ENCODE measurements at places on chromosomes 3 and 15. TPM values are rescaled to one million over a fixed set of nuclear protein-coding genes. Genes with fewer than 3 reads are reported as not detected.

LDHAL6B gene
- not detected for total RNA-seq

RBP2 gene
- not detected for total RNA-seq

FAM227B gene
- not detected for total RNA-seq

ALDH1L1 gene
- total RNA-seq, result 36.1 TPM

ZFAND6 gene
- total RNA-seq, result 49.6 TPM

MYO5C gene
- 11.0 TPM for total RNA-seq

LYZL4 gene
- not detected for total RNA-seq

SH2D7 gene
- not detected for total RNA-seq

ZNF860 gene
- 0.43 TPM for total RNA-seq

PLA2G4E gene
- not detected for total RNA-seq

C15orf62 gene
- total RNA-seq, result not detected

BLM gene
- 0.11 TPM for total RNA-seq

C3orf85 gene
- not detected for total RNA-seq

SYNPR gene
- total RNA-seq, result not detected

CAPN3 gene
- 7.1 TPM for total RNA-seq

HMG20A gene
- 17.7 TPM for total RNA-seq

SERINC4 gene
- not detected for total RNA-seq

TM2D3 gene
- 105 TPM for total RNA-seq

MCTP2 gene
- total RNA-seq, result 25.5 TPM

CLDN18 gene
- total RNA-seq, result 0.11 TPM

CCR2 gene
- 0.11 TPM for total RNA-seq

FAM107A gene
- 93.4 TPM for total RNA-seq

RHO gene
- total RNA-seq, result not detected

SPTBN5 gene
- 1.5 TPM for total RNA-seq

MOBP gene
- not detected for total RNA-seq

TIMP4 gene
- 78.9 TPM for total RNA-seq

CHCHD6 gene
- 1.2 TPM for total RNA-seq

CYP1A1 gene
- total RNA-seq, result 10.3 TPM

ADGRG7 gene
- total RNA-seq, result not detected

BFSP2 gene
- total RNA-seq, result not detected

CCNB2 gene
- not detected for total RNA-seq

MRPS22 gene
- 8.3 TPM for total RNA-seq

CHAC1 gene
- 28.5 TPM for total RNA-seq

HIGD2B gene
- not detected for total RNA-seq

TAMM41 gene
- total RNA-seq, result 3.1 TPM

GOLGA6A gene
- not detected for total RNA-seq

WDR93 gene
- total RNA-seq, result not detected

KLHL40 gene
- not detected for total RNA-seq

NRG4 gene
- total RNA-seq, result not detected

CP gene
- 58.3 TPM for total RNA-seq

NPAP1 gene
- not detected for total RNA-seq

TXNRD3 gene
- 18.9 TPM for total RNA-seq

PRR20G gene
- total RNA-seq, result not detected

IGF1R gene
- 151 TPM for total RNA-seq

NR2E3 gene
- not detected for total RNA-seq

CPA3 gene
- not detected for total RNA-seq

STX19 gene
- total RNA-seq, result not detected

AADACL2 gene
- not detected for total RNA-seq

RASL12 gene
- total RNA-seq, result 187 TPM

FGF7 gene
- total RNA-seq, result 31.4 TPM

TMIE gene
- total RNA-seq, result 8.5 TPM

Measured in ascending aorta (tissue), 2 donors.